Stimulated activated CD8-positive, alpha-beta memory T cell treated with anti-CD3 and anti-CD28 coated beads, Interleukin-2, amount 100 ng/mL, for 1 hour (primary cell): ENCODE measurements at places on chromosomes 12 and 14.

DNA sequence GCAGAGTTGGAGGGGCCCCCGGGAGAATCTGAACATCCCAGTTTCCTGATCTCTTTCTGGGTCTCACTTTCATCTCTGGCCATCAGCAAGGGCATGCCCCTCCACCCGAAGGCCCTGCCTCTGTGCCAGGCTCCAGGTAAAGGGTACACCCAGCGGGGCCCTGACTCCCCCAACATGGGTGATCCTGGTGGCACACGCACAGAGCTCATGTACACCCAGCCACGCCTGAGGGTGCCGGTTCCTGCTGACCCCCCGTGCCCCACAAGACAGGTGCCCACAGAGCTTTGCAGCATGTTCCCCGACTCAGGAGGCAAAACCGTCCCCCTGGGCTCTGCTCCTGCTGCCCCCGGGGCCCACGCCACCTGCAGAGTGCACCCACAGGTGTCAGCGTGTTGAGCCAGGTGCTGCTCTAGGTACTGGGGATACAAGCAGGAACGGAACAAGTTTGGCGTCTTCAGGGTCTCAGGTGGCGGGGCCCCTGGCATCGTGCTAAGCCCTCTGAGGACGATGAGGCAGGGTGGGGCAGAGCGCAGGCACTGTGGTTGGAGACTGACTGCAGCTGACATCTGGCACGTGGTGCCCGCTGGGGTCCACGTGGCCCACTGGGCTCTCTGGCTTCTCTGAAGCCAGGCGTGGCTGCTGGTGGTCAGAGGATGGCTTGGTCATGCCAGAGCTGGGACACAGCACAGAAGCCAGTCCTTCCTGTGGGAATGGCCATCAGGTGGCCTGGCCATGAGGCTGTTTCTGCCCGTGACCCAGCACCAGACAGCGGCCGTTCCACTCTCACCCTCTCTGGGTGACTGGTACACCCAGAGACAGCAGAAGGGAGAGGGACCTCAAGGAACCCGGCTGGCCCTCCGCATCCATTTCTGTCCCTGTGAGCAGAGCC, 13.8 kb downstream of the BAG5 start:
- no peak for DNase-seq

DNA sequence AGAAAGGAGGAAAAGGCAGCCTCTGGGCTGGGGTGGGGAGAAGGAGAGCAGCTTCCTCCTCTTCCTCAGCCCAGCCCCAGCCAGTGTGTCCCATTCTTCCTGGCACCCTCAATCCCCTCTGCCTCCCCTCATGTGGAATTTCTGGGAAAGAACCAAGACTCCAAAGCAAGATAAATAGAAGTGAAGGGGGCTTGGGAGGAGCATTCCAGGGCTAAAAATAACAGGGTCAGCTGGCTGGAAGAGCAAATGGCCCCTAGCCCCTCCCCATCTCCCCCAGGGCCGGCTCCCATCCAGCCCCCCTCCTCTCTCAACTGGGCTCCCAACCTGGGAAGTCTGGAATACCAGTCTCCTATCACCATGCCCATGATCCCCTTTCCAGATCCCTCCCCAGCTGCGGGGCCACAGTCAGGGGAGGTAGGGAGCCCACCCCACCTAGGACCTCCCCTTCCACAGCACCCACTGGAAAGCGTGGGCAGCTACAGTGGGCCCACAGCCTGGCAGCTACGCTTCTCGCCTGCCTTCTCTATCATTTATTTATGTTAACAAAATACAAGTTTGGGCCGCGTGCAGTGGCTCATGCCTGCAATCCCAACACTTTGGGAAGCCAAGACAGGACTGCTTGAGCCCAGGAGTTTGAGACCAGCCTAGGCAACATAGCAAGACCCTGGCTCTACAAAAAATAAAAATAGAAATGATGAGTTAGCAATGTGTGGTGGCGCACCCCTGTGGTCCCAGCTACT, 88.3 kb downstream of the IRF2BPL start:
- no peak for DNase-seq

GRCh38 chr12:102816816-102817434, 100.1 kb downstream of the PAH start:
- DNase-seq, result no peak

GRCh38 chr14:99952039-99952438, 113.2 kb upstream of the EVL start:
- no peak for DNase-seq

GRCh38 chr12:9264546-9264945, 56.4 kb upstream of the PZP start:
- DNase-seq, result no peak

DNA sequence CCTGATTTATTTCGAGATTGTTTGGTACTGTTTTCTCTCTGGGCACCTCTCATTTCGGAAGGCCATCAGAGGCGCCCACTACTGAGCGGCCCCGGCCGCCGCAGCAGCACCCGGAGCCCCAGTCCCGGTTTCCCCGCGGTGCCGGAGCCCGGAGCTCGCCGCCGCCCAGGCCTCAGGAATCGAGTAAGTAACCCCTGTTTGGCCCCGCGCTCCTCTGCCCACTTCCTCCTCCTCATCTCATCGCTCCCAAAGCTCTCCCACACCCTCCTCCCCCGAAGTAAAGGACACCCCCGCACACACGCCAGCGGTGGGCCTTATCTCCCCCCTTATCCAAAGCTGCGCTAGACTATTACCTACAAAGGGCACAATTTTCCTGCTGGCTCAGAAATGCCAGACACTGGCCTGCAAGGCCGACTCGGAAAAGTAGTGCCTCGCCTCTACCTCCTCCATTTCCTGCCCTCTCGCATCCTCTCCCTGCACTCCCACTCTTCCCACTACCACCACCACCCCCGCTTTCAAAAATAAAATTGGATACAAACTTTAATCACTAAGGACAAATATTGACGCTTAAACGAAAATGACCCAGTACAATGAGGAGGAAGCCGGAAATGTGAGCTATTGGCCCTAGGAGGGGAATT, 637 bp upstream of the FOXG1 start:
- no peak for DNase-seq

DNA sequence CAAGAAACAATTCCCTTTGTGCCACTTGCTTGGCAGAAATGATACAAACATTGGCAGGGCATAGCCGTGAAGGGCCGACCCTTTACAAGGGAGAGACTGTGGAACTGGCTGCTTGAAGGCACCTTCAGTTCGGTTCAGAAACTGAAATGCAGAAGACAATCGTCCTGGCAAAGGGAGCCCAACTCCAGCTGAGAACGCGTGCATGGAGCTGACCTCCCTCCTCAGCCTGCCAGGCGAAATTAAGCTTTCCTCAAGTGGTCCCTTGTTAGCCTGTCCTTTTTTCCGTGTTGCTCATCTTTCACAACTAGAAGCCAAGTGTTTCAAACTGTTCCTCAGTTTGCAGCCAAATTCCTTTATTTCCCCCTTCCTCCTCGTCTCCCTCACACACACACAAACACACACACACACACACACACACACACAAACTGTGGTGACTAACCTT, 8.1 kb downstream of the LGR5 start:
- DNase-seq, result no peak

DNA sequence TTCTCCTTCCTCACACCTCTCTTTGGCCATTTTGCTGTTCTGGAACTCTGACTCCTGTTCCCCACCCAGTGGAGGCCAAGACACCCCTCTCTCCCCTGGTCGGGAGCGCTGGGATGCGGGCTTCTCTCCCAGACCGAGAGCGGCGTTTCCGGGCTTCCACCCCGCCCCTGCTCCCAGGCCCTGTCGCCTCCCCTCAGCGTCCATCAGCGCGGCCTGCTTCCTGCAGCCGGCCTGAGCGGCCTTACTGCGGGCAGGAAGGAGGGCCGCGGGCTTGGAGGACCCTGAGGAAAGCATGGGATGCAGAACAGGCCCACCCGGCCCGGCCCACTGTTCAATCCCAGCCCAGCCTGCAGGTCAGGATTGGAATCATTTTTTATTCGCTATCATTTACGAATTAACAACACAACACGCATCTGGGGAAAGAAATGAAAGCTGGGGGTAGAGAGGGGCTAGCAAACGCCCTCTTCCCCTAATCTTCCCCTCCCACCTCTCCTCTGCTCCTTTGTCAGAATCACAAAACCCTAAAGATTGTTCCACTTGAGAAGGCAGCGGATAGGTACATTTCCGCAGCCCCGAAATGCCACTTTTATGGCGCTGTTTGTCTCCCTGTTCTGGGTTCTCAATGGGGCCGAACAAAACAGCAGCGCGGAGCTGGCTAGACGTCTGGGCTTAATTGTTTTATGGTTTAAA, 3.8 kb upstream of the HOXC8 start:
- no peak for DNase-seq

DNA sequence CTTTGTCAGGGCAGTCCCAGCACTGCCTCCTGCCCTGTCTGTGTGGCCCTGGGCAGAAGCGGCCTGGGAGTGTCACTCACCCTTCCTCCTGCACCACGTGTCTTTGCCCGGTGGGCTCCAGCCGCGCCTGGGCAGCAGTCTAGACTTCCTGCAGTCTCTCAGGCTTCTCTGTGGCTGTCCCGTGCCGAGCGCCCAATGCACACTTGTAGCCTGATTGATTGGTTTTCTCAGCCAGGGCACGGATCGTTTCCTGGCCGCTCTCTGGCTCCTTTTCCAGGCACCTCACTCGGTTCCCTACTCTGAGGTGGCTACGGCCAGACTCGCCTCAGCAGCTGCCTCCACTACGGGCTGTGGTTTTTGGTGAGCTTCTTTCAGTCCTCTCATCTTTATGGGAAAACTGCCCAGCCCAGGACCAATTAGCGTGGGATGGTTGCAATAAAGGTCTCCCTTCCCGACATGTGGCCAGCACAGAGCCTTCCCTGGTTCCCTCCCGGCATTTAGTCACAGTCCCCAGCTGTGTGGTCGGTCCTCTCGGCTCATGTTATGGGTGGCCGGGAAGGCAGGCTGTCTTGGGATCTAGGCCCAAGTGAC, 133.1 kb downstream of the CACNA1C start:
- DNase-seq, result no peak

GRCh38 chr12:15011162-15011561, 38.3 kb downstream of the PDE6H start:
- no peak for DNase-seq

GRCh38 chr14:99034711-99035171, 237.3 kb downstream of the BCL11B start:
- no peak for DNase-seq
